ENCODE measurements at places on chromosomes 3 and 15. TPM values are rescaled to one million over a fixed set of nuclear protein-coding genes. Genes with fewer than 3 reads are reported as not detected.

The SLC9C1 gene
- not detected for total RNA-seq

DNA sequence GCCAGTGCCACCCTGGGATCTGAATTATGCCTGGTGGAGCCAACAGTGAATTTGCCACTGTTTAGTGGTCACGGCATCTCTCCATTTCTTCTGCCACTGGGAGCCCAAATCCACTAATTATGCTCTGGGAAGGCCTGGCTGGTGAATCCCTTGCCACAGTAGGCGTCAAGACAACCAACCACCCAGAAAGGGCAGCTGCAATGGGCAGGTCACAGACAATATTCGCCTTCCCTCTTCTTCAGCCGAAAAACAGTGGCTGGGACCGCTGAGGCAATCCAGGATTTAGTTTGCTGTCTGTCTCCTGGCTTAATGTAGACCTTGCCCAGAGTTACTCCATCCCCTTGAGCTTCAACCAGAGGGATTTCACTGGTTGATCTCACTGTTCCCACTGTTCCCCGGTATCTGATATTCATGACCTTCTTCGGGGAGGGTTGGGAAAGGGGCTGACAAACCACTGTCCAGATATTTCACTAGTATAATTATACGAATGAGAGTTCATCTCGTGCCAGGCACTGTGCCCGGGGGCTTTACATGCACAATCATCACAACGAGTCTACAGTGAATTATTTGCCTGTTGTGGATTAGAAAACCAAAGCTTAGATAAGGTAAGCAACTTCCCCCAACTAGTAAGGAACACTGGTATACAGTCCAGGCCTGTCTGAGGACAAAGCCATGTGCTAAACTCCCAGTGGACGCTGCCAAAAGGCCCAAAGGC, 49.9 kb upstream of the RAB6B start:
- no peak for ATAC-seq

- no peak for ATAC-seq
Measured at GRCh38 chr3:103947062-103947461, 1419.6 kb upstream of the ALCAM start.

GRCh38 chr15:23695282-23695681, 8.2 kb upstream of the NDN start:
- ATAC-seq, result no peak

DNA sequence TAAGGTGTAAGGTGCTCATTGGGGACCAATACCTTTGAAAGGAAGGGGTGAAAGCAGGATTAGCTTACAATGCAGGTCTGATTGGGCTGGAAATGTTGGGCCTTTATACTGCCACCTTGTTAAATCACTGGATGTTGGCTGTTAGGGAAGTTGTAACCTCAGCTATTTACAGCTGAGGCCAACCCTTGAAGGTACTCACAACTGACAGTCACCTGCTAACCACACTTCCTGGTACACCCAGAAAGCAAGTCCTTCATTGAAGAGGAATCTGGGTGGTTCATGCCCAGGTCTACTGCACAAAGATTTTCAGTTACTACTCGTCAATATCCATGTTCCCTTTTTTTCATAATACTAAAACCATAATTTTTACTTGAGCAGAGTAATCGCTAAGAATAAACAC, 65.4 kb upstream of the CLDN18 start:
- no peak for ATAC-seq

DNA sequence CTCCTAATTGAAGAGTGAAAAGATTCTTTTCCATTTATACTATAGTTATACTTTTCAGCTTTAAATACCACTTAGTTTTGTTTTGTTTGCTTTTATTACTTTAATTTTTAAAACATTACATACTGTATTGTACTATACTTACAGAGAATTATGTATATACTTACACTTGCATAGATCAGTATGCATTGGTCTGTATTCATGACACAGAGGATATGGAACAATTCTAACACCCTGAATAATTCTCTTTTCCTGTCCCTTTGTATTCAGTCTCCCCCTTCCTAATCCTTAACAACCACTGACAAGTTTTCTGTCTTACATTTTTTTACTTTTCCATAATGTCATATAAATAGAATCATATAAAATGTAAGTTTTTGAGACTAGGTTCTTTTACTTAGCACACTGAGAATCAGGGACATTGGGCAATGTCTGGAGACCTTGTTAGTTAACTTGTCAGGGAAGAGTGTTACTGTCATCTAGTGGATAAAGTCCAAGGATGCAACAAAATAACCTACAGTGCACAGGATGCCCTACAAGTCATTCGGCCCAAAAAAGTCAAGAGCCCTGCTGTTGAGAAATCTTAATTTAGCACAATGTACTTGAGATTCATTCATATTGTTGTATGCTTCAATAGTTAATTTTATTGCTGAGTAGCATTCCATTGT, 95.7 kb upstream of the MCTP2 start:
- peak; percentile 52 for ATAC-seq

DNA sequence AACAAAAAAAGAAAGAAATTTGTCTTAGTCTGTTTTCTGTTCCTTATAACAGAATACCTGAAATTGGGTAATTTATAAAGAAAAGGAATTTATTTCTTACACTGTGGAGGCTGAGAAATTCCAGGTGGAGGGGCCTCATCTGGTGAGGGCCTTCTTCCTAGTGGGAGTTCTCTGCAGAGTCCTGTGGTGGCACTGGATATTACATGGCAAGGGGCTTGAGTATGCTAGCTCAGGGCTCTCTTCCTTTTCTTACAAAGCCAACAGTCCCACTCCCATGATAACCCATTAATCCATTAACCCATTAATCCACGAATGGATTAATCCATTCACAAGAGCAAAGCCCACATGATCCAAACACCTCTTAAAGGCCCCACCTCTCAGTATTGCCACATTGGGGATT, 2.9 kb upstream of the SATB1 start:
- no peak for ATAC-seq

Data from esophagus mucosa (tissue), 1 donor.